ENCODE measurements at places on chromosomes 13 and 19.
A peak's percentile ranks its signal among the peaks of the same experiment; 100 is the strongest.

GRCh38 chr13:105611424-105611823, 924.0 kb downstream of the EFNB2 start:
- no peak for DNase-seq

DNA sequence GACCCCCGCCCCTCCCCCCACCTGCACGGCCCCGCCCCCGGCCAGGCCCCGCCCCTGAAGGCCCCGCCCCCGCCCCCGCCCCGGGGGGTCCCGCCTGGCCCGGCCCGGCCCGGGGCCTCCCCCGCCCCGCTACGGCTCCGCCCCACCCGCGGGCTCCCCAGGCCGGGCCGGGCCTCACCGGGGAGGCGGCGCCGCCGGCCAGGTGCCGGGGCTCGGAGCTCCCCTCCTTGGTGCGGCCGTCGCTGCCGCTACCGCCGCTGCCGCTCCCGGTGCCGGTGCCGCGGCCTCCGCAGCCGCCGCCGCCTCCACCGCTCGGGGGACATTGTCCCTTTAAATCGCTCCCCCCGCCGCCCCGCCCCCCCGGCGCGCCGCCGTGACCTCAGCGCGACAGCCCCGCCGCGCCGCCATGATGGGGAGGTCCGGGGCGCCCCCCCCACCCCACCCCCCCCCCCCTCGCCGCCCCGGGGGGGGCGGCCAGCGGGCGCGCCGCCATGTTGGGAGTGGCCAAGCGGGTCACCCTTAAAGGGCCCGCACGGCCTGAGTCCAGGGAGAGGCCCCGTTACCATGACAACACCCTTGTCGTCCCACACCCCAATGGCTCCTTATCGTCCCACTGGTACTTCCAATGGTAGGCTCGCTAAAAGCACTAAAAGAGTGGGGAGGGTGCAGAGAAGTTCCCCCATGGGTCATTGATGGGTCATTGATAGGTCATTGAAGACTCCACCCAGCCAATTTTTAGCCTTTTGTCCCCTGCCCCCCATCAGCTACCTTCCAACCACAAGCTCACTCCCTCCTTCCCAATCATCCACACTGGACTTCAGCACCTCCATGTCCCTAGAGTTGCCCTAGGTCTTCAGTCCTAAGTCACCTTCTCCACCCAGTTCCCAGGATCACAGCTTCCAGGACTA, at the start of gene WIZ:
TSS of gene WIZ (minus strand) at position 337 of the 908 bp plus-strand sequence. CDS start 1,649 bp downstream, outside the sequence.
- peak; percentile 65 for DNase-seq

DNA sequence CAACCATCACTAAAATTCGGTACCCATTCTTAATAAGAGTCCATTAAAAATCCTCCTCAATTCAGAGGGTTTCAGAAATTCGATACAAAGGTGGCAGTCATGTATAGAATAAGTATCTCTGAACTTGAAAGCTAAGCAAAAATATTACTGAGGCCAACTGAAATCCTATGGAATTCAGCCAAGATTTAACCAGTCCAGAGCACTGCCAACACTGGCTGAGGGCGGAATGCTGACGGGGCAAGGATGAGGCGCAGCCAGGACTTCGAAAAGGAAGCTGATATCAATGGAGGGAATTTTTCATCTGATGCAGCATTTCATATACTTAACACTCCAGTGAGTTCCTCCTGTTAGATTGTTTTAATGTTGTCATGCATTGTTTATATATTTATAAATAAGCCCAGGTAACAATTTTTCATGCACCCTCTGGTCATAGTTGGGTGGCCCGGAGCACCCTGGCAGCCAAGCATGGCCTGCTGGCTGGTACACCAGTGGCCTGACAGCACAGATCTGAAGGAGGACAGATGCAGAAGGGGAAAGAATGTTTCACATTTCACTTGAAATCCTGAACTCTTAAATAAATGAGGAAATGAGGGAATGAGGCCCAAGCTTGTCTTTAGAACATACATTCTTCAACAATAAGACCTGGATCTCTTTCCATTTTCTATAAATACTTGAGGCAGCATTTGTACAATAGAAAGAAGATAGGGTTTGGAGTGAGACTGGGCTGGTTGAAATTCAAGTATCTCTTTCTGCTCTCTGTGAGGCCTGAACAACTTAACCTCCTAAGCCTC, 41.5 kb downstream of the WDFY2 start:
- DNase-seq, result no peak

DNA sequence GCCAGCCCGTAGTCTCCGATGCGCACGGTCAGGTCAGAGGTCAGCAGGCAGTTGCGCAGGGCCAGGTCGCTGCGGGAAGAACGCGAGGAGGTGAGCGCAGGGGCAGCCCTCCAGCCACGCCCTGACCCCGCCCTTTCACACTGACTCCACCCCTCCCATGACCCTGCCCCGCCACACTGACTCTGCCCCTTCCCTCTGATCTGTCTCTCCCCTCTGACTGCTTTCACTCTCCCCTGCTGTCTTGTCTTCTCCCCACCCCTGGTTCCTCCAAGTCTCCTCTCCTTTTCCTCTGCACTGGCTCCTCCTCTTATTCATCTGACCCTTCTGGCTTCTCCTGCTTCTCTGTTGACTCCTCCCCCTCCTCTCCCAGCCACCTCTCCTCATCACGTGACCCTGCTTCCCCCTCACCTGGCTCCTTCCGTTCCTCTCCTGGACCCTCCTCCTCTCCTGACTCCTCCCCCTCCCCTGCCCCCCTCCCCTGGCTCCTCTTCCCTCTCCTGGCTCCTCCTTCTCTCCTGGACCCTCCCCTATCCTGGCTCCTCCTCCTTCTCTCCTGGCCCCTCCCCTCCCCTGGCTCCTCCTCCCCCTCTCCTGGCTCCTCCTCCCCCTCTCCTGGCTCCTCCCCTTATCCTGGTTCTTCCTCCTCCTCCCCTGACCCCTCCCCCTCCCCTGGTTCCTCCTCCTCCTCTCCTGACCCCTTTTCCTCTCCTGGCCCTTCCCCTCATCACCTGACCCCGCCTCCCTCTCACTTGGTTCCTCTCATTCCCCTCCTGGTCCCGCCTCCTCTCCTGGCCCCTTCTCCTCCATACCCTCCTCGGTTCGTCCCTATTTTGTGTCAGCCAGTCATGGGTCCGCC, 9.9 kb downstream of the LMTK3 start:
- DNase-seq, result no peak

GRCh38 chr19:54435551-54436016, 13.4 kb upstream of the LENG8 start:
- no peak for DNase-seq

DNA sequence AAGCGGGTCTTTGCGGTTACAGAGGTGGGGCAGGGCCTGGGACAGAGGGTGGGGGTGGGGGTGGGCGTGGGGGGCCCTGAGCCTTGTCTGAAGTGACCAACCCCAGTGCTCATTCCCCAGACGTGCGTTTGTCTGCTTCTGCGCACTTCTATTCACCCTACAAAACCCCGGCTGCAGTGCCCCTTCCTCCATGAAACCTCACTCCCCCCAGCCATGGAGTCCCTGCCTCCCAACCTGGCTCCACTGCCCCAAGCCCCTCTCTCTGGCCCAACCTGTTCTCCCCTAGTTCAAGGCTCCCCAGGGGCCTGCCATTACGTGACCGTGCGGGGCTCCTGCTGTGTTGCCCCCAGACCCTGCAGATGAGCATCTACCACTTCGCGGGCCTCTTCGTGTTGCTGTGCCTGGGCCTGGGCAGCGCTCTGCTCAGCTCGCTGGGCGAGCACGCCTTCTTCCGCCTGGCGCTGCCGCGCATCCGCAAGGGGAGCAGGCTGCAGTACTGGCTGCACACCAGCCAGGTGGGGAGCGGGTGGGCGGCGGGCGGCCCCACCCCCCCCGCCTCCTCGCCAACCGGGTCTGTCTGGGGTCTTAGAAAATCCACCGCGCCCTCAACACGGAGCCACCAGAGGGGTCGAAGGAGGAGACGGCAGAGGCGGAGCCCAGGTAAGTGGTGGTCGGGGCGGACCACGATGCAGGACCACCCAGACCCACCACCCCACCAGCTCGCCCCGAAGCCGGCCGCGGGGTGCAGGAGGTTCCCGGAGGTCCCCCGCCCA, 8.2 kb downstream of the GRIN3B start:
- no peak for DNase-seq

GRCh38 chr19:30350692-30351663, 21.2 kb upstream of the ZNF536 start:
- DNase-seq, result no peak

DNA sequence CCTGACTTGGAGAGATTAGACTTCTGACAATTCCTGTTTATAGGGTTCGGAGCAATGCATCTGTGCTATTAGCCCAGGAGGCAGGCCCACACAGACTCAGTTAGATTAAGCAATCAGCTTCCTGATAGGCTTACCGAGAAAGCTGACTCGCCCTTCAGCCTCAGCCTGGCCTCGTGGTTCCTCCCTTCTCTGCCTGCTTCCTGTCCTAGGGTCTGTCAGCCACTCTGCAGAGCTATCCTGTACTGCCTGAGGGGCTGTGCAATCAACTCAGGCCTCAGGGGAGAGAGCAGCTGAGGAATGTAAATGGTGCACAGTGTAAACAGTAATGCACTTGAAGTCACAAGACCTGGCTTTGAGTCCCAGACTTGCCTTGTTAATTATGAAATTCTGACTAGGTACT, 30.7 kb downstream of the HTR2A start:
- DNase-seq, result no peak

- DNase-seq, result no peak
Observed at GRCh38 chr19:55712804-55713631, 25.2 kb downstream of the NLRP9 start.

DNA sequence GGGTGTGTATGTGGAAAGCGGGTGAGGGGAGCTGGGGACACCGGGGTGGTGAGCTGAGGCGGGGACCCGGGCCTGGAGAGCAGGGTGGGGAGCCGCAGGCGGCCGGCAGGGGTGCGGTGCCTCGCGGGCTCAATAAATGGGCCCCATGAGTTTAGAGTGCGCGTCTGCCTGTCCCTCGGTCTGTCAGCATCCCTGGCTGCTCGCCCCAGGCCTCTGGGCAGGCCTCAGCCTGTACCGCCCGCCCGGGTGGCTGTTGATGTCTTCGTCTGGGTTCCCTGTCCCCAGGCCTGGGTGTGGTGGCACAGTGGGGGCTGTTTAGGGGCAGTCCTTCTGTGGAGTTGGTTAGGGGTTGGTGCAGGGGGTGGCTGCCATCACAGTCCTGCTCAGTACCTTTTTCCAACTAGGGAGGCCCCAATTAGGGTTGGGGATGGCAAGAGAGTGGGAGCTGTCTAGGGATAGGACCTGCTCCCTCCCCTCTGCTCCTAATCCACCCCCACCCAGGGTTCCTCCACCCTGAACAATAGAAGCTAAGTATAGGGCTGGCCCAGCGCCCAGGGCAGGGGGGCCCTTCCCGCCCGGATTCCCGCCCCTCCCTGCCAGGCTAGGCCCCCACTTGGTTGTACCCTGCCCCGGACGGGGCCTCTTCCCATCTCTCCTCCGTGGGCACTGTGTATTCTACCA, 12.2 kb downstream of the CIC start:
- no peak for DNase-seq

GRCh38 chr13:58376775-58377174, 745.2 kb downstream of the PCDH17 start:
- no peak for DNase-seq

- DNase-seq, result no peak
Observed at GRCh38 chr13:59823486-59823885, 340.2 kb downstream of the DIAPH3 start.

DNA sequence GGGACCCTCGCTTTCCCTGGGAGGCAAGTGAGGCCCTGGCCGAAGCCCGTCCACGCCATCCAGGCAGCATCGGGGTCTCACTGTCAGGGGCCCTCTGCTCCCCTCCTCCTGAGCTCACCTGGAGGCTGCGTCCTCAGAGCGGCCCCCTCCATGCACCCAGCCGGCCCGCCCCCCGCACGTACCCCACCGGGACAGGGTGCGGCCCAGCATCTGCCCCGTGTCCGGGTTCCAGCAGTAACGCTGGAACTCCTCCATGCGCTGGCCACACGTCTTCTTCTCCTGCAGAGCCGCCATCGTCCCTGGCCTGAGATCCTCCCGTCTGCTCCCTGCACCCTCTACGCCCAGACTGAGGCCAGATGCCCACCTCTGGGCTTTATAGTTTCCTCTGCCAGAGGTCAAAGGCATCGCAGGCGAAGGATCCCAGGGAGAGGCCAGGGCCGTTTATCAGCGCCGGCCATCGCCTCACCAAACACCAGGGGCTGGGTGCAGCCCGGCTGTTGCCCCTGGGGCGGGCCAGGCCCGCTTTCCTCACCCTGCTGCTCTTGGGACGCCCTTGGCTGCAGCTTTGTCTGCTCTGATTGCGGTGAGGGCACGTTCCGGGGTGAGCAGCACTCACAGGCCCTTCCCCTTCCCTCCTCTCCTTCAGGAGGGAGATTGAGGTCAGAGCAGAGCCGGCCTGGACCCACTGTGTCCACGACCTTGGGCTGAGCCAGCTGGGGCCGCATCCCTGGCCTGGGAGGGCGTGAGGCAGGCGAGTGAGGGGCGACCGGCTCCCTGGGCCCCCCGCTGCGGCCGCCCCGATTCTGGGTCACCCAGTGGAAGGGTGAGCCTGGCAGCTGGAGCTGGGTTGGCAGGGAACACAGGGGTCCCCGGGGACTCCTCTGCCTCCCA, at the start of gene ATP4B:
TSS of gene ATP4B (minus strand) at position 348 of the 891 bp plus-strand sequence. CDS start at position 294, 54 bp downstream.
- DNase-seq, result no peak

GRCh38 chr19:35123573-35123972, 8.0 kb downstream of the FXYD3 start:
- no peak for DNase-seq

- no peak for DNase-seq
Observed at GRCh38 chr13:109182777-109183465, 553.5 kb downstream of the MYO16 start.

DNA sequence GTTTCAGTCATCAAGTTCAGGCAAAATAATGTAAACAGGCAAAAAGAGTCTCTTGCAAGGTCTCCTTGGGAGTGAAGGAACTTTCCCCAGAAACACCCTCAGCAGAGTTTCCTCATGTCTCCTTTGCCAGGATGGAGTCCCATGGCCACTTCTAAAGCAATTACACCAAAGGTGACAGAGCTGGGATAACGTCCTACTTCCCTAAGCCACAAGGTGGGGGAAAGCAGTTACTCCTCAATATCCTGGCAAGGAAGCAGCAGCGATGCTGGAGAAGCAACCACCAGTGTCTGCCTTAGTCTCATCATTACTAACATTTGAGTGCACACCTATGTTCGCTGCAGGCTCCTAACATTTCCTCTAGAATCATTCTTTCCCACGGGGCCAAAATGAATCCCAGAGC, 88.6 kb downstream of the UBL3 start:
- DNase-seq, result no peak

DNA sequence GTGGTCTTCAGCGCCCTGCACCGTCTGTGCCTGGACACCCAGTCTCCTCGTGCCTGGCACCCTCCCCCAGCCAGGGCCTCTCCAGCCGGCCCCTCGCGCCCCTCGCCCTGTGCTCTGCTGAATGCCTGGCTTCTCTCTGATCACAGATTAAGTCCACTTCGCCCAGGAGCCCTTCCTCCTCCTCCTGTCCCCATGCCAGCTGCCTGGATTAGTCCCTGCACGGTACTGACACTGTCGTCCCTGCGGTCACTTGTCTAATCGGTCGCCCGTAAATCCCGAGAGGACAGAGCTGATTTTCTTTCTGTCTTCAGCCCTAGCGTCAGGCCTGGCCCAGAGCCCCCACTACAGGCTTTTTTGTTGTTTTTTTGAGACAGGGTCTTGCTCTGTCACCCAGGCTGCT, 6.6 kb downstream of the THOP1 start:
- DNase-seq, result no peak

GRCh38 chr13:93689333-93689732, 462.7 kb downstream of the GPC6 start:
- DNase-seq, result no peak

GRCh38 chr19:10085641-10086590, at the start of gene SHFL:
Gene SHFL (plus strand): TSS chr19:10086317. CDS start chr19:10086428, 111 bp downstream.
- peak; percentile 54 for DNase-seq

All from stimulated activated CD4-positive, alpha-beta T cell treated with anti-CD3 and anti-CD28 coated beads, Interleukin-12 subunit alpha, Interleukin-12 subunit beta, amount 100 ng/mL, for 24 hours (primary cell).